ENCODE measurements at places on chromosomes 6 and 20. TPM values are rescaled to one million over a fixed set of nuclear protein-coding genes. Genes with fewer than 3 reads are reported as not detected.

MCUR1 gene
- polyA plus RNA-seq, result 6.8 TPM

KIAA0408 gene
- 4.9 TPM for polyA plus RNA-seq

C20orf144 gene
- polyA plus RNA-seq, result 0.15 TPM

PRDM13 gene
- polyA plus RNA-seq, result not detected

MUC21 gene
- polyA plus RNA-seq, result 0.23 TPM

MTFR2 gene
- 0.49 TPM for polyA plus RNA-seq

SLC2A10 gene
- polyA plus RNA-seq, result 10.9 TPM

ATP6V1G2 gene
- polyA plus RNA-seq, result 2.1 TPM

ZNF334 gene
- 11.6 TPM for polyA plus RNA-seq

PPP1R16B gene
- 1.1 TPM for polyA plus RNA-seq

KCNG1 gene
- 4.0 TPM for polyA plus RNA-seq

HTR1E gene
- polyA plus RNA-seq, result not detected

PCSK2 gene
- 51.0 TPM for polyA plus RNA-seq

IL17A gene
- polyA plus RNA-seq, result not detected

EBF4 gene
- polyA plus RNA-seq, result 25.3 TPM

ZNF391 gene
- polyA plus RNA-seq, result 1.4 TPM

THBD gene
- 12.1 TPM for polyA plus RNA-seq

SPATS1 gene
- polyA plus RNA-seq, result 0.19 TPM

PTCHD4 gene
- polyA plus RNA-seq, result 0.16 TPM

RAB32 gene
- polyA plus RNA-seq, result 7.9 TPM

PRKN gene
- 0.82 TPM for polyA plus RNA-seq

PBOV1 gene
- polyA plus RNA-seq, result not detected

SYTL3 gene
- polyA plus RNA-seq, result 1.6 TPM

PLTP gene
- 35.5 TPM for polyA plus RNA-seq

GPR6 gene
- 0.21 TPM for polyA plus RNA-seq

SIRPB1 gene
- polyA plus RNA-seq, result 0.19 TPM

MAS1 gene
- polyA plus RNA-seq, result not detected

TUBB2A gene
- polyA plus RNA-seq, result 21.3 TPM

TRIM10 gene
- 0.02 TPM for polyA plus RNA-seq

ARMH2 gene
- polyA plus RNA-seq, result not detected

ZC3H12D gene
- 0.16 TPM for polyA plus RNA-seq

FAXC gene
- 6.3 TPM for polyA plus RNA-seq

LAMA5 gene
- polyA plus RNA-seq, result 259 TPM

CTAGE9 gene
- not detected for polyA plus RNA-seq

LCA5 gene
- polyA plus RNA-seq, result 1.3 TPM

SRSF12 gene
- polyA plus RNA-seq, result 1.0 TPM

DHX35 gene
- 3.7 TPM for polyA plus RNA-seq

BTNL2 gene
- not detected for polyA plus RNA-seq

TMEM74B gene
- 15.3 TPM for polyA plus RNA-seq

COL21A1 gene
- polyA plus RNA-seq, result 0.87 TPM

WFDC10B gene
- not detected for polyA plus RNA-seq

WFDC2 gene
- 16.7 TPM for polyA plus RNA-seq

EEF1E1 gene
- 20.6 TPM for polyA plus RNA-seq

SAPCD1 gene
- 4.8 TPM for polyA plus RNA-seq

CCN2 gene
- 18.4 TPM for polyA plus RNA-seq

HSPA12B gene
- 4.0 TPM for polyA plus RNA-seq

VGLL2 gene
- not detected for polyA plus RNA-seq

PPIL6 gene
- polyA plus RNA-seq, result 3.3 TPM

SAYSD1 gene
- polyA plus RNA-seq, result 10.0 TPM

HLA-DQB1 gene
- polyA plus RNA-seq, result 24.7 TPM

RBBP8NL gene
- polyA plus RNA-seq, result 2.0 TPM

PTPRK gene
- 16.2 TPM for polyA plus RNA-seq

POM121L2 gene
- polyA plus RNA-seq, result 0.02 TPM

PIGU gene
- polyA plus RNA-seq, result 12.2 TPM

CRISP2 gene
- polyA plus RNA-seq, result 0.96 TPM

CFB gene
- polyA plus RNA-seq, result 101 TPM

MEP1A gene
- 0.02 TPM for polyA plus RNA-seq
